ENCODE measurements at places on chromosomes 2 and 18. TPM values are rescaled to one million over a fixed set of nuclear protein-coding genes. Genes with fewer than 3 reads are reported as not detected.

DNA sequence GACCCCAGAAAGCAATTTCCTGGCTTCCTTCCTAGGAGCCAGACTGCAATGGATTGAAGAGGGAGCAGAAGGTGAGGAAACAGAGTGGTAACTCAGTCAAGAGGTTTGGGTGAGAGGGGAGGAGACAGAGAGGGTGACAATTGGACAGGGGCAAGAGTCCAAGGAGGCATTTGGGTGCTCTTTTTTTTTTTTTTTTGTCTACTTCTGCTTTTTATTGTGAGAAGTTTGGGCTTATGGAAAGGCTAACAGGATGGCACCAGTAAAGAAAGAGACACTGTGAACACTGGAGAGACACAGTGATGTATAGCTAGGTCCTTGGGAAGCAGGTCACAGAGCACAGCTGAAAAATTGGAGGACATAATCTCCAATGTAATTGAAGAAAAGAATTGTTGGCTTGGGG lies 25.0 kb downstream of the CYBRD1 start:
- DNase-seq, result no peak

- DNase-seq, result no peak
Measured at GRCh38 chr2:118496870-118497611, 350.4 kb downstream of the EN1 start.

DNA sequence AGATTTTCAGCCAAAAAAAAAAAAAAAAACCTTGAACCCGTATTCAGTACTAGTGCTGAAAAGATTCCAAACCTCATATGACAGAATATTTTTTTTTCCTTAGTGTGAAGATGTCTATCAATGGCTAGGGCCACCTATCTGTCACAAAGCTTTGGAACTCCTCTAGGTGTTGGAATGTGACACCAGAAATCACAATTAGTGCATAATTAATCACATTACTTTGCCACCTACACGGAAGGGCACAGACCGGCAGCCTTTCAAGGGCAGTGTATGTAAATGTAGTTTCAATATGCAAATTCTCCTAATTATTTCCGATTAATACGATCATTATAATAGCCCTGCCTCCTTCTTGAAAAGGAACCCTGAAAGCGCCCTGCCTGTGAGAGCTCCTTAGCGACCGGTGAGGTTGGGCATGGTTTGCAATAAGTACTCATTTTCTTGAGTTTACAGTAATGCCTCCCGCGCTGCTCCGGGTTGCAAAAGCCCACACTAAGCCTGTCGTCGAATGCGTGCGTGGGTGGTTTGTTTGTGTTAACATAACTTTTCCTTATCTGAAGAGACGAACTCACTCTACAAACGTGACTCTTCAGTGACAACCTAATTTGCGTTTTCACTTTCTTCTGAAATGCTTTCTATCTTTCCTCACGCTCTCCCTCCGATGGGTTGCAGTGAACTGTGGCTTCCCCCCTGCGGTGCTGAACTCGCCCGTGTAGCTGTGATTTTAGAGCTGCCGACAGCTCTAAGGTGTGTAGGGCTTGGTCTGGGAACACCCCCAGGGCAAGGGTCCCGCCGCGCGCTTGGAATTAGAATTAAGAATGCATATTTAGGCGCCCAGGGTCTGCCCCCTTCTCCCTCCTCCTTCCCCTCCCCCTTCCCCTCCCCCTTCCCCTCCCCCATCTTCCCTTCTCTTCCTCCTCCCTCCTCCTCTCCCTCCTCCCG lies 765 bp upstream of the ID2 start:
- DNase-seq, result peak; percentile 74

Gene SEPTIN10
- total RNA-seq, result 55.0 TPM

GRCh38 chr2:208529796-208530195 lies 123.2 kb downstream of the PTH2R start:
- DNase-seq, result no peak

Gene SDC1
- 0.50 TPM for total RNA-seq

Gene MLPH
- total RNA-seq, result 3.8 TPM
